Stimulated activated CD4-positive, alpha-beta T cell treated with anti-CD3 and anti-CD28 coated beads, TNF-alpha, amount 100 ng/mL, for 4 hours (primary cell): ENCODE measurements at places on chromosomes 2 and 18.

DNA sequence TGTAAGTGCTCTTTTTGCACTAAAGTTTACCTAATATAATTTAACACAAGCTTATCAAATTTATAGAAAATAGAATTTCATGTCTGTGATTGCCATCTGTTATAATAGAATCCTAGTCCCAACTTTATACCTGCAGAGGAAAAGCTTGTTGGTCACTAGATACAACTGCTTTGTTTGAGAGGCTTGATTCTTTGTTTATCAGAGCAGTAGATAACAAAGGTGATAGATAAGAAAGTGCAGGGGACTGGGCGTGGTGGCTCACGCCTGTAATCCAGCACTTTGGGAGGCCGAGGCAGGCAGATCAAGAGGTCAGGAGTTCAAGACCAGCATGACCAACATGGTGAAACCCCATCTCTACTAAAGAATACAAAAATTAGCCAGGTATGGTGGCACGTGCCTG is 528.0 kb downstream of the STK39 start:
- no peak for DNase-seq

DNA sequence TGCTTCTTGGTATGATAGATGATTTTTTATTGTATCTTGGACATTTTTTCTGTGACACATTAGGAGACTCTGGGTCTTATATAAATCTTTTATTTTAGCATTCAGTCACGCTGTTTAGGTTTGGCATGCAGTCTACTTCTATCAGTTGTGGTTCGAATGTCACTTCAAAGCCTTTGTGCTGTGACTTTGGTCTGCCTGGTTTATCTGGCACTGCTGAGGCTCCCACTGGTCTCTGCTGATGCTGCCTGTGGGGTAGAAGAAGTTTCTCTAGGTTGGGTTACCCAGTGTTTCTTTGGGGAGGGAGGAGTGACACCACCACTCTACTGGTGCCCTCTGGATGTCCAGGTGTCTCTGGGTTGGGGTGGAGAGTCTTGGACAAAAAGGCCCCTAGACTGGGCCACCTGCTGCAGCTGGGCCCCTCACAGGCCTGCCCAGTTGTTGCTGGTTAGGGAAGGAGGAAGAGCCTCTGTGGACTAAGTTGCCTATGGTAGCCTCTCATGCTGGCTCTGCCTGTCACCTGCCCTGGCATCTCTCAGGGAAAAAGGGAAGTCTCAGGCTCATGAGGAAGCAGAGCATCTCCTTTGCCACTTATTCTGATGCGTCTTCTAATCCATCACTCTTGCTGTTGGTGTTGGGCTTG is 115.4 kb upstream of the HS6ST1 start:
- no peak for DNase-seq

DNA sequence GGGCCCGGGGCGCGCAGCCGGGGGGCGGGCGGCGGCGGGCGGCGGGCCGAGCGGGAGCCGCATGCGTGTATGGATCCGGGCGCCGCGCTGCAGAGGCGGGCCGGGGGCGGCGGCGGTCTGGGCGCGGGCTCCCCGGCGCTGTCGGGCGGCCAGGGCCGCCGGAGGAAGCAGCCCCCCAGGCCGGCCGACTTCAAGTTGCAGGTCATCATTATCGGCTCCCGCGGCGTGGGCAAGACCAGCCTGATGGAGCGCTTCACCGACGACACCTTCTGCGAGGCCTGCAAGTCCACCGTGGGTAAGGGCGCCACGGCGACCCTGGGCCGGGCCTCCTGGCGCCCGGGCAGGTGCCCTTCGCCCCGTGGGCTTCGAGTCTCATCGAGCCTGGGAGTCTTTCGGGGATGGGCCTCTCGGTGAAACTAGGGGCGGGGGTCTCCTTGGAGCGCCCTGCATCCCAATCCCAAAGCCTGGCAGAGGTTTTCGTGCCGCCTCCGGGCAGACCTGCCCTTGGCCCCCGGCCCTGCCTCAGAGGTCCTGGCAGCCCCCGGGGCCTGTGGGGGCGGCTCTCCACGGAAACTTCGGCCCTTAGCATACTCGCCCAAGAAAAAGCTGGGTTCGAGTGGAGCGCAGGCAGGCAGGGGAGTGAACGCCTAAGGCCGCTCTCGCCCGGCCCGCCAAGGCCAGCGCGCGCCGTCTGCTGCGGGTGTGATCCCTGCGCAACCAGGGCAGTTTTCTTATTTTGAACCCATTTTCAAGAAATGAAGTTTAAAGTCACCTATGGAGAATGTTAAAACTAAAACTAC is 622 bp downstream of the RAB12 start:
- no peak for DNase-seq

DNA sequence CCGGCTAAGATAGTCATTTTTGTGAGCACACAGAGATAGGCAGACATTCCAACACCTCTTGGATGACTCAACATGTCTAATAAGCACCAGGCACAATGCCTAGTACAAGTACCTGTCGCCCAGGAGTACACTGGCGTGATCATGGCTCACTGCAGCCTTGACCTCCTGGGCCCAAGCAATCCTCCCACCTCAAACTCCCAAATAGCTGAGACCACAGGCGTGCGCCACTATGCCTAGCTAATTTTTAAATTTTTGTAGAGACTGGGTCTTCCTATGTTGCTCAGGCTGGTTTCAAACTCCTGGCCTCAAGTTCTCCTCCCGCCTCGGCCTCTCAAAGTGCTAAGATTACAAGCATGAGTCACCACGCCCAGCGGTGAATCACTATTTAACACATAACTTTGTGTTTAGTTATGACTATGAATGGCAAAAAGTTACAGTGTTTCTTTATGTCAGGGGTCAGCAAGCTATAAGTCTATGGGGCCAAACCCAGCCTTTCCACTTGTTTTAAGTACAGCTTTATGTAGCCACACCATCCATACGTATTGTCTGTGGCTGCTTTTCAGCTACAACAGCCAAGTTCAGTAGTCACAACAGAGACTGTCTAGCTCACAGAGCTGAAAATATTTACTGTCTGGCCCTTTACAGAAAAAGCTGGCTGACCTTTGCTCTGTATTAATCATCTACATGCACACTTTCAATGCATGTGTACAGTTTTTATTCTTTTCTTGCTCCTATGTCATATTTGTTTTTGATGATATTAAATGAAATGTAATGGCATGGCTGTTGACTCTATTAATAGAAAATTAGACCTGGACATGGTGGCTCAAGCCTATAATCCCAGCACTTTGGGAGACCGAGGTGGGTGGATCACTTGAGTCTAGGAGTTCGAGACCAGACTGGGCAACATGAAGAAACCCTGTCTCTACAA is 18.7 kb downstream of the ORC2 start:
- DNase-seq: no peak

GRCh38 chr2:63434024-63435001 is 154.0 kb downstream of the WDPCP start:
- DNase-seq: no peak

DNA sequence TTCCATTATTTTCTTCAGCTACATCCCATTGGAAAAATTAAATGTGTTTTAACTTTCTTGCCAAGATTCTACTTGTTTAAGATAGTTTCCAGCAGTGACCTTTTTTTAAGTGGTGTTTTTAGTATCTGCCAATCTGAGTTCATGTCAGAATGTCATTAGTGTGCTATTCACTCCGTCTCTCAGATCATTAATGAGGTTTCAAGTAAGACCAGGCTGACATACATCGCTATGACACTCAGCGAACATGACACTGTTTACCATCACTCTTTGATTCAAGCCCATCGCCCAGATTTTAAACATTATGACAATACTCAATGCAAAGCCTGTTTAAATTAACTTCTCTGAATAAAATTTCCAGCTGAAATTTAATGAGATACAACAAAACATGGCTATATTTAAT is 272.0 kb upstream of the KYNU start:
- DNase-seq: no peak

DNA sequence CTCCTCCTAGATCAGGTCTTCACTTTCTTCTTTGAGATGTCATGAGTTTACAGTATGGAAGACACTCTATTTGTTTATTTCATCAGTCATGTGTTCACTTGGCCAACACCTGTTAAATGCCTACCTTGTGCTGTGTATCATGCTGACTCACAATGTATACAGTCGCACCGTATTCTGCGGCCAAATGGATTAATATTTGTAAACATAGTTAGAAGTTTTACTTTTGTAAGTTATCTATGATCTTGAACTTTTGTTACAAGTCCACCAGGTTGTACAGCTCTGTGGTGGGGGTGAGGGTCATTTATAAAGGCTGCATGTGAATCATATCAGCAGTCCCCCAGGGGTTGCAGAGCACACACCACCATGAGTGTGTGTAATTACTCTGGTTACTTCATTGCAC is 408.7 kb upstream of the NRP2 start:
- DNase-seq: no peak

- DNase-seq: no peak
Observed at GRCh38 chr2:152034257-152034801, 64.5 kb downstream of the CACNB4 start.

GRCh38 chr18:74029161-74029560 is 118.5 kb downstream of the FBXO15 start:
- no peak for DNase-seq

- DNase-seq: no peak
Observed at GRCh38 chr18:70279470-70279869, 9.4 kb upstream of the SOCS6 start.

DNA sequence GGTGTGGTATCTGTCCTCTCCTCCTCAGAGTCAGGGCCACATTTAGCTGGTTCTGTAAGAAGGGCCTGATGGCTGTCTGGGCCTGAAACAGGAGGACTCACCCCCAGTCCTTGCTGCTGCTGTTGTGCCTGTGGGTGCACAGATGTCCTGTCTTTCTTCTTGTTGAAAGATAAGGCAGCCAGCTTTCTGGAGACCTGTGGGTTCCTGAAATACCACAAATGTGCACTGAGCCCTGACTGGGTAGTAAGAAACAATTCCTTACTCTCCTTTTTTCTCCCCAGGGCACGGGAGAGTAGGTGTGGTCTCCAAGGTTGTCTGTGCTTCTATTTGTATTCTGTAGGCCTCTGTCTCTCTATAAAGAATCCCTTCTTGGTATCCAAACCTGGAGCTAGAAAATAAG is 96.2 kb upstream of the DLX2 start:
- DNase-seq: no peak

DNA sequence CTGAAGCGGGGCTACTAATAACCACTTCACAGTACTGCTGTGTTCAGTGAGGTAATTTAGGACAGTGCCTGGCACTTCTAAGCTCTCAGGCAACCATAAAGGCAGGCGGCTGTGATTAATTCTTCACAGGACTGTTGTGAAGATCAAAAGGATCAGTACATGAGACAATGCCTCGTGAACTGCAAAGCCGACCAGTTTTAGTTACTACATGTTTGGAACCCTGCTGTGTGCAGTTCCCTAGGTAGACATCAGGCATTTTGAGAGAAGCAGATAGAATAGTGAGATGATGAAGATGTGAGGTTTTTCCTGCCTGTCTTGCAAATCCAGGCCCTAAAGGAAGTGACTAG is 19.1 kb downstream of the EFHD1 start:
- DNase-seq: no peak

- DNase-seq: no peak
Observed at GRCh38 chr2:212843409-212844199, 305.0 kb upstream of the ERBB4 start.

DNA sequence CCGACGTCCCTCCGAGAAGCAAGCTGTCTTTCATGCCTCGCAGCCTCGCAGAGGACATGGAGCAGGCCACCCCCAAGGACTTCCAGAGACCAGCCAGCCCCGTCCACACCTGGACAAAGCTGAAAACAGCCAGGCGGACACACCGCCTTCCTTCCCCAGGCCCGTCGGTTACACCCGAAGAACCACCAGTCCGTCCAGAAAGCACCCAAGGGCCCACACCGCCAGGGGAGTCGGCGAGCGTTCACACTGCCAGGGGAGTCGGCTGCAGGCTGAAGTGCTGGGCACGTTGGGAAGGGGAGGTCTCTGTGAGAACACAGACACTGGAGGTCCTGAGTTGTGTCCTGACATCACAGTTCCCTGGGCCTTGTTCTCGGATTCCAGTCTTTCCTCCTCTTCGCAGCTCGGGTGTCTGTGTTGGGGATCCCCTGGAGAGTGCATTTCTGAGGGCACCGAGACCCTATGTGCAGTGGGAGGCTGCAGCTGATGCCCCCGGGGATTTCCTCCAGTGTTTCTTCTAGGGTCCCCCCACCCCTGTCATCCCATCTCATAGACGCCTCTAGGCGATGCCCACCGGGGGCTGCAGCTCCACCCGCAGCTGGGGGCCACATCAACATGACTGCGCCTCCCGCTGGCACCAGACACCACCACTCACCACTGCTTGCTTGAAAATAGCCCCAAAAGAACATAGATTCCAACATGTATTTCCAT is 344.4 kb upstream of the SALL3 start:
- no peak for DNase-seq

- no peak for DNase-seq
Observed at GRCh38 chr2:57205241-57205640, 841.4 kb upstream of the VRK2 start.

- DNase-seq: no peak
Observed at GRCh38 chr18:22439447-22439846, 21.7 kb upstream of the CTAGE1 start.

- DNase-seq: no peak
Observed at GRCh38 chr2:222058819-222059445, 239.9 kb downstream of the PAX3 start.

DNA sequence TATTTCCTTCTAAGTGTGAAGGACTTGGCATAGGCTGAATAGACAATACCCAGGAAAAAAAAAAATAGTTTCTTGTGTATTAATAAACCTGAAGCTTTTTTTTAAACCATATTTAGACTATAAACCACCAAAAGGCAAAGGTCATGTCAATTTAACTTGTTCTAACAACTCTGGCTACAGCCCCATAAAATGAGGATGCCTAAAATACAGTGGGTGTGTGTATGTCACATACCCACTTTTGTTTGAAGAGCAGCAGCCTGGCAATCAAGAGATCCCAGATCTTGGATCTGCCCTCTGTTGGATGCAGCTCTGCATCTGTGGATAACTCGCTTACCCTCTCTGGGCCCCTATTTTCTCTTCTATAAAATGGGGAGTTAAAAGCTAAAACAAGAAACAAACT is 65.4 kb downstream of the SATB2 start:
- DNase-seq: no peak

DNA sequence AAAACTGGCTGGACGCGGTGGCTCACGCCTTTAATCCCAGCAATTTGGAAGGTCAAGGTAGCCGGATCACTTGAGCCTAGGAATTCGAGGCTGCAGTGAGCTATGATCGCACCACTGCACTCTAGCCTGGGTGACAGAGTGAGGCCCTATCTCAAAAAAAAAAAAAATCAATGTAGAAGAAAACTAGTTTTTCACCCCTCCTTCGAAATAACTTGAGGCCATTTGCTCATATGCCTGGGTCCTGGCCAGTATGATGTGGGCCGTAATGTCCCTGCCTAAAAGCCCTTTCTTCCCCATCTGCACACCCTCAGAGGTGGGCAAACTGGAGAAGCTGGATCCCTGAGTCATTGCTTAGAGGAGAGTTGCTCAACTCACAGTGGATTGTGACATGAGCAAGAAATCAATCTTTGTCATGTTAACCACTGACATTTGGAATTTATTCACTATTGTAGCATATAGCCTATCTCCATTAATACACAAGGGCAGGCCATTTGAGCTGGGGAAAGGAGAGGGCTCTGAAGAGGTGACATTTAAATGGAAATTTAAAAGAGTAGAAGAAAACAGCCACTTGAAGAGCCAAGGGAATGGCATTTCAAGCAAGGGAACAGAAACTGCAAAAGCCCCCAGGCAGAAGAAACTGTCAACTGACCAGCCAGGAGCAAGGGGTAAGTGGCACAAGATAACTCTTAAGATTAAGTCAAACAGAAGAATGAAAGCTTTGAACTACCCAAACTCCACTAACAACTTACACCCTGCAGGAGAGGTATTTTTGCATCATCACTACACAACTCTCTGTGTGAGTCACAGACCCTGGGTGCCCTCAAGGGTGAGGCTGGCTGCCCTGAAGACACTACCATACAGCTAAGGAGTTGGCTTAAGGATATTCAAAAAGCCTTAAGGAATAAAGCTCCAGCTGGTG is 7.6 kb upstream of the METTL21A start:
- no peak for DNase-seq

GRCh38 chr2:38571193-38571592 is 31.5 kb downstream of the HNRNPLL start:
- no peak for DNase-seq
